AG08395 (cell line): ENCODE measurements at places on chromosomes 1 and 21.

DNA sequence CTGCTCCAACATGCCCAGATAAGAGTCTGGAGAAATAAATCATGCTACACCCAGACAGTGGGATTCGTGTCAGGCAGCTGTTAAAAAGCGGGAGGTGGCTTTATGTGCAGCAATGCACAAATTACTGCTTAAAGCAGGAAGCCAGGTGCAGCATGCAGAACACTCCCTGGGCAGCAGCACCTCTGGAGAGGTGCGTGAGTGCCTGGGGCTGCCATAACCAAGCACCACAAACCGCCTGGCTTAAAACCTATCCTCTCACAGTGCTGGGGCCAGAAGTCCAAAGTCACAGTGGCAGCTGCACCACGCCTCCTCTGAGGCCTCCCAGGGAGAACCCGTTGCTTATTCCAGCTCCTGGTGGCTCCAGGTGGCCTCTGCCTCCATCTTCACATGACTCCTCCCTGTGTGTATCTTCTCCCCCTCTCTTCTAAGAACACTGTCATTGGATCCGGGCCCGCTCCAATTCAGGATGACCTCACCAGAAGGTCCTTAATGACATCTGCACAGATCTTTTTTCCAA, 115.6 kb downstream of the SIK1 start:
- no peak for DNase-seq

DNA sequence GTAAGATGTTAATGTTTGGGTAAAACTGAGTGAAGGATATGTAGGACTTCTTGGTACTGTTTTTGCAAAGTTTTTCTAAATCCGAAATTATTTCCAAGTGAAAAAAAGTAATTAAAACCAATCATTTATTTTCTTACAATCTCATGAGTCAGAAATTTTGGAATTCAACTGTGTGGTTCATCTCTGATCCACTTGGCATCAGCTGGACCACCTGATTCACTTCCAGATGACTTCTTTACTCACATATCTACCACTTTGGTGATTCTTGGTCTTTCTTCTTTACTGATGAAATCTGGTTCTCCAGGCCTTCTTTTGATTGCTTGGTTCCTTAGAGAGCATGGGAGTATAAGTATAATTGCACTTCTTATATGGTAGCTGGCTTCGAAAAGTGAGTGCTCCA, 254.9 kb upstream of the CACYBP start:
- DNase-seq, result no peak

DNA sequence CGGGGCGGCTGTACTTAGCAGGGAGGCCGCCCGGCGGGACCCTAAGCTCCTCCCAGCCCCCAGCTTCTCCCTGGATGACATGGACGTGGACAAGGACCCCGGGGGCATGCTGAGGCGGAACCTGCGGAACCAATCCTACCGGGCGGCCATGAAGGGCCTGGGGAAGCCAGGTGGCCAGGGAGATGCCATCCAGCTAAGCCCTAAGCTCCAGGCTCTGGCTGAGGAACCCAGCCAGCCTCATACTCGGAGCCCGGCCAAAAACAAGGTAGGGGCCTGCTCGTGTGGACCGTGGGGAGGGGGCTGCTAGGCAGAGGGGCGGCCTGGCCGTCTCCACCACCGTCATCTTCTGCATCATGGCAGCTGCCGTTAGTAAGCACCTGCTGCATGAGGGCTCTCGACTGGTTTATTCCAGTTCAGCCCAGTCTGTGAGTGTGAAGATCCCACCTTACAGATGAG, 9.0 kb downstream of the ARHGEF16 start:
- no peak for DNase-seq

DNA sequence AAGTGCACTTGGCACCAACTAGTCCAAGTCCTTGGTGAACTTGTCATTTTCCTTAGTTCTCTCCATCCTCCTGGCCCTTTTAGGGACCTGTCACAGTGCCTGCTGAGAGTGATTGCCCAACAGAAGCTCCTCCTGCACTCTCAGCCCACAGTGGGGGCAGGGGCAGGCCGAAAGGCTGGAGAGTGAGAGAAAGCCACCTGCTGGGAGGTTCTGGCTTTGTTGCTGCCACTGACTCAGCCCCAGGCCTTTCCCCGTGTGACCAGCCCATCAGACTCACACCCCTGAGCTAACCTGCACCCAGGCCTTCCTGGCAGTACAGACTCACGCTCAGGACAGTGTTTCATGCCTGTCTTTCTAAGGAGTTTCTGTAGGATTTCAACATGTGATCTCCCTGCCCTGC, 17.1 kb upstream of the PROK1 start:
- DNase-seq, result no peak

DNA sequence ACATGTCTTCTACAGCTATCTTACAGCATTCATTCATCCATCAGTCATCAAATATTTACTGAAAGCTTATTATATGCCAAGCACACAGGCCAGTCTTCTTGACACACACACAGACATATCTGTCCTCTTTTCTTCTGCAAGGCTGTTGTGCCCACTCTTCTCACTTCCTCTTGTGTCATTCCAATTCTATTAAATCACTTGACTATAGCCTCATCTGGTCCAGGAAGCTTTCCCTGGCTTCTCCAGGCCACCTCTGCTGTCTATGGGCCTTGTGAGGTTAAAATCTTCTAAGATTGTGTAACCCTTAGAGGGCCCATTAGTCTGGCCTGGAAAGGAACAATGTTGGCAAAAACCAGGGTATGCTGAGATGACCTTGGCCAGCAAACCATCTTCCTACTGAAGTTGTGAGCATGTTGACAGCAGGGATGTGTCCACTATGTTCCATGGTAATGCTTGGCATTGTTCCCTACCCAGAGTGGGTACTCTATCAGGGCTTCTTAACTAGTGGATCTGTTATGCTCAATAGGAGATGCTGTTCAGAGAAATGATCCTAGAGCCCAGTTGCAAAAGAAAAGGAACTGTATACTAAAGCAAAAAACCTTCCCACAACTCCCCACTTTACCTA, 5.3 kb downstream of the TRAF3IP3 start:
- no peak for DNase-seq
